Occipital lobe (tissue), 3 donors: ENCODE measurements at places on chromosomes 11 and 22. TPM values are rescaled to one million over a fixed set of nuclear protein-coding genes. Genes with fewer than 3 reads are reported as not detected.

PPP1CA gene
- total RNA-seq: 53.5 TPM

PTPRCAP gene
- total RNA-seq: not detected

CLMP gene
- total RNA-seq: 42.0 TPM

SLC6A5 gene
- total RNA-seq: not detected

OR56A1 gene
- total RNA-seq: under 0.01 TPM

HOATZ gene
- total RNA-seq: not detected

ENTHD1 gene
- 0.16 TPM for total RNA-seq

VSIG10L2 gene
- not detected for total RNA-seq

PHF21B gene
- total RNA-seq: 8.1 TPM

ABCC8 gene
- total RNA-seq: 9.8 TPM

MPPED1 gene
- 455 TPM for total RNA-seq

TCN2 gene
- 8.4 TPM for total RNA-seq

ACTN3 gene
- not detected for total RNA-seq

TPBGL gene
- under 0.01 TPM for total RNA-seq

XKR3 gene
- total RNA-seq: not detected

OSBP gene
- 30.6 TPM for total RNA-seq

KDM4D gene
- total RNA-seq: 1.9 TPM
